Stimulated activated CD4-positive, alpha-beta T cell treated with anti-CD3 and anti-CD28 coated beads, Interleukin-1b, Interleukin-23, amount 100 ng/mL, for 1 hour (primary cell): ENCODE measurements at places on chromosomes 5 and 9.

DNA sequence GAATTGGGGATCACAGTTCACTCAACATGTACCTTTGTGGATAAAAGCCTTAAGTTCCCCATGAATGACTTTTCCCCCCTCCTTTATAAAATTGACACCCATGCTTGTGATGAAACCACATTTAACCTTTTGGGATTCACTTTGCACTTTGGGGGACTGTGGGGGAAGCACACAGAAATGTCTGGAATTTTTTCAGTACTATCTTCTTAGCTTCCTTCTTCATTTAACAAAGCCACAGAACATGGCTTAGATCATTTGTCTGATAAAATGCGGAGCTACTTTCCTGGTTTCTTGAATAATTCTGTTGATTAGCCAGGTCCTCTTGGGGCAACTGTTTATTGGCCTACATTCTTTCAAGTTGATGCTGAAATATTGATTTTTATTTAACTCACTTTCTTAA is 29.9 kb downstream of the TNFSF15 start:
- DNase-seq = no peak

DNA sequence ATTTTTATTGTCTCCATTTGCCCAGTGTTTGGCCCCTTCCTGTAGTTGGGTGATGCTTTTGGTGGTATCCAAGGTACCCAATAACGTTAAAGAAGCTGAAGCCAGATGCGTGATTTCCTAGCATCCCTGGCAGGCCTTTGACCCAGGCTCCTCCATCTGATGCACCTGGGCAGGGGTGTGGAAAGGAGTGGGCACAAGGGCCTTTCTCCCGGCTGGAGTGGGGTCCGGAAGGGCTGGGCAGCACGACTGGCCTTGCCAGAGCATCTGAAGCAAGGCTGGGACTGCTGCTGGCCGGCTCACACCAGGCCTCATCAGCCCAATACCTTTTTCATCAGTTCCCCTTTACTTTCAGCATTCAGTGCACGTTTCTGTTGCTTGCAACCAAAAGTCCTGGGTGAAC is 220.2 kb downstream of the FANCC start:
- no peak for DNase-seq

GRCh38 chr9:77433675-77434445 is 214.3 kb downstream of the GNA14 start:
- DNase-seq = no peak

DNA sequence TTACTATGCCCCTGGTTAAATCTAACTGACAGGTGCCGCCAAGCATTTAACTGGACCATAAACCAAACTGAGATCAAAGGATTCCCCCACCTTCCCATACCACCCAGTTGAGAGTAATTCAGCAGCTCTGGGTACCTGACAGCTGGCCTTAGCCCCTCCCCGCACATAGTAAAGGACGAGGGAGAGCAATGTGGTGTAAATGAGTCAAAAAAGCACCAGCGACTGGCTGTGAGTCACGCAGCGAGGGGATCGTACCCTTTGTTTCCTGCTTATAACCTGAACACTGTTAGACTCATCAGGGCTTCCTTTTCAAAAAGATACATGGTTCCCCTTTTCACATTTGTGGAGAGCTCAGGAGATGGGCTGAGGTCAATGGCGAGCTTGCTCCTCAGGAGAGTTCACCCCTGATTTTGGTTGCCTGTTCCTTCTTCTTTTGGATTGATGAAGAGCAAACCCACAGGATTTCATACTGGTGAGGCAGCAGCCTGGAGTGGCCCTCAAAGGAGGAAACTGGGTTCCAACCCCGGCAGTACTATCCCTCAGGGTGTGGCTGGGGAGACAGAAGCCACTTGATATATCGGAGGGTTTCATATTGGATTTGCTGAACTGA is 71.5 kb downstream of the ANKRD33B start:
- peak; percentile 4 for DNase-seq

GRCh38 chr5:39057734-39058133 is 16.5 kb downstream of the RICTOR start:
- DNase-seq = no peak

DNA sequence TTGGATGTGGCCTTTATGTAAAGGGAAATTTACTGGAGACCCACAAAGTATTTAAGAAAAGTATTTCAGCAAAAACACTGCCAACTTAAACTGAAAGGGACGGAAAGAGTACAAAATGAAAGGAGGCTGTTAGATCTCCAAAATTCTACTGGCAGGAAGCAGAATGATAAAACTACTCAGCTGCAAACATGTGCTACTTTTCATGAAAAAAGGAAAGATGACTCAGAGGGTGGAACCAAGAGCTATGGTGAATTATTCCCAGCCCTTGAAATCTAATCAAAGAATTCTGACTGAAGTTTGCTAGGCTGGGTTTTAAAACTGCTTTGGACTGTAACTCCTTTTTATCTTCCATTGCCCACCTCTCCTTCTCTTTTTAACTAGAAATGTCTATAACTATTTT is 58.6 kb upstream of the ZBED3 start:
- DNase-seq = no peak

GRCh38 chr9:30774326-30774725 is 1610.1 kb upstream of the ACO1 start:
- no peak for DNase-seq
